CD4-positive, alpha-beta T cell treated with Interferon alpha-2 for 1 hour (primary cell): ENCODE measurements at places on chromosomes 16 and 17.

GRCh38 chr17:63740464-63741142, 996 bp downstream of the STRADA start:
- DNase-seq, result peak; percentile 24

DNA sequence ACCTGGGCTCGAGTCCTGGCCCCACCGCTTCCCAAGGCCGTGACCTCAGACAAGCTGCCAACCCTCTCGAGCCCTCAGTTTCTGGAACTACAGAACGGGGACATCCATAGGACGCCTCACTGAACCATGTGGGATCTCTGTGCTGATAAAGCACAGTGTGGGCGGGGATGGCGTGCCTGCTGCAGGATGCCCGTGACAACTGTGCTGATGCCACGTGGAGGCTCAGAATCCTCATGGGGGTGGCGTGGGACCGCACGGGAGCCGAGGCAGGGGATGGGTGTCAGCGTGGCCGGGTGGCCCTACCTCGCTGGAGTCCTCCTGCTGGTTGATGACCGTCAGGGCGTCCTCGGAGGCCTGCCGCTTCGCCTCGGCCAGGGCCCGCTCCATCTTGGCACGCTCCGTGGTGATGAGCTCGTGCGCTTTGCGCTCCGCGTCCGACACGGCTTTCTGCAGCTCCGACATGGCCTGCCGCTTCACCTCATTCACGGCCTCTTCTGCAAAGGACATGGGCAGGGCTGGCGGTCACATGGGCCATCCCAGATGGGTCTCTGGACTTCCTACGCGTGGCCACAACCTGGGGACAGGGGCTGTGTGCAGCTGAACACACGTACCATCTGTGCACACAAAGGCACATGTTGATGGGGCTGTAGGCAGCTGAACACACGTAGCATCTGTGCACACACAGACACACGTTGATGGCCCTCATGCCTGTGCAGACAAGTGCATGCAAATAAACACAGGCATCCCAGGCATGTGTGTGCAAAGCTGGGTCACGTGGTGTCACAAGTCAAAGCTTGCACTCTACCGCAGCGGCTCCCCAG, 12.7 kb upstream of the PABPN1L start:
- no peak for DNase-seq

DNA sequence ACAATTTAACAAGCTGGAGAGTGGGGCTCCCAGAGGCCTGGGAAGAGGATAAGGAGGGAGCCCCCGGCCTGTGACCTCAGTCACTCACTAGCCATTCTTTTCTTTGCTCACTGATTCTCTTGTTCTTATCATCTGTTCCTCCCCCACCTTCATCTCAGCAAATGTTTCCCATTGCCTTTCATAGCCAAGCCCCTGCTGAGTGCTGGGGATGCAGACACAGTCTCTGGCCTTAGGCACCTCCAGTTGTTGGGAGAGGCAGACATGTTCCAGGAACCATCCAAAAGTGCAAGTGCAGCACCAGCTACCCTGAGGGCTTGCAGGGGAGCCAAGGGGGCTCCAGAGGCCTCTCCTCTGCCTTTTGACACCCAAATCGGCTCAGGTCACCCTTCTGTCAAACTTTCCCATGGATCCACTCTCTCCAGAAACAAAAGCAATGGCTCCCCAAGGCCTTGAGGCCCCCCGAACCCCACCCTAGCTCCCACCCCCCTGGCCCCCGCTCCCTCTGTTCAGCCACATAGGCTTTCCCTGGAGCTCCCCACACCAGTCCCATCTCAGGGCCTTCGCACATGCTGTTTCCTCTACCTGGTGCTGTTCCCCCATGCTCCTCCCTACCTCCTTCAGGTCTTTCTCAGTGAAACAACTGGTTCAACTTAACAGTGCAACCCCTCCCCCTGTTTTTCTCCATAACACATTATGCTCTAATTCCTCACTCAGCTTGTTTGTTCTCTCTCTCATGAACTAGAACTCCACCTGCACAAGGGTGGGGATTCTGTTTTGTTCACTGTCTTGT, 14.9 kb upstream of the KCNJ12 start:
- no peak for DNase-seq

GRCh38 chr16:4609200-4610010, 5.3 kb downstream of the UBALD1 start:
- DNase-seq, result no peak

GRCh38 chr16:50144211-50144610, 8.9 kb upstream of the TENT4B start:
- no peak for DNase-seq

DNA sequence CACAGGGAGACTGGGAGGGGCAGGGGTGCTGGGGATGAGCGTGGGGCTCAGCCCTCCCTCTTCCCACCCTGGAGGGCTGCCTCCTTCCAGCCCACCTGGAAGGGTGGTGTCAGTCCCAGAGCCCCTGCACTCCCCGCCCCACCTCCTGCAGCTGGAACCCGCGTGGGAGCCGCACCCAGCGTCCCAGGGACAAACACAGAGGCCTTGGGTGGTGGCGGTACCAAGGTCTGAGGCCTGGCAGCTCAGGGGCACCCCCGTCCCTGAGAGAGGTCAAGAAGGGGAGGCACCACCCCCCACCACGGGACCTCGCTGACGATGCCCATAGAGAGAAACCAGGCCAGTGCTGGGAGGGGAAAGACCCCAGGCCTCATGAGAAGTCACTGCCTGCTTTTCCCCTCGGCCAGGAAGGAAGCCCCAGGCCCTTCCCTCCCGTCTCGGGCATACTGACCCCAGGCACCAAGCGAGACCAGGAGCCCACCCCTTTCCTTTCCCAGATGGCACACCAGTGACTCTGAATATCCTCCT, 4.1 kb downstream of the HS3ST6 start:
- no peak for DNase-seq
